Panc1 (cell line): ENCODE measurements at places on chromosomes 16 and 17. TPM values are rescaled to one million over a fixed set of nuclear protein-coding genes. Genes with fewer than 3 reads are reported as not detected.

Gene MAP1LC3B
- 75.2 TPM for total RNA-seq

Gene KRTAP2-3
- total RNA-seq = not detected

Gene KIF19
- total RNA-seq = not detected

Gene CFAP119
- 21.0 TPM for total RNA-seq

- H3K27me3 ChIP-seq = no peaks in the 10 kb centered on the region
- H3K36me3 ChIP-seq = no peaks in the 10 kb centered on the region
- no peak for DNase-seq
- peak overlapping the region; percentile 85 for H3K27ac ChIP-seq
- no peak overlapping the region for H3K4me3 ChIP-seq
Observed at GRCh38 chr16:89324056-89325010, 106.8 kb downstream of the ZNF778 start.

DNA sequence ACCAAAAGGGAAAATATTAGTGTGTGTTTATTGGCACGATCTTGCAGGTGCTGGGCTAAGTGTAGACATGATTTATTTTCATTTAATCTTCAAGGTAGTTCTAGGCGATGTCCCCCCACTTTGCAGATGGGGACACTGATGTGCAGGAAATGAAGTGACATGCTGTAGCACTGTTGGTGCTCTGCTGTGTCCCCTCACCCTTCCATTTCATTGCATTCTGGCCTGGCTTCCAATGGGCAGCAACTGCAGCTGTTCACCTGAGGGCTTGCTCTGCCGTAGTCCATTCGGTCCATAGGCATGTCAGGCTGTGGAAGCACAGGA lies 123.9 kb downstream of the PRKCB start:
- no peak overlapping the region for H3K27ac ChIP-seq
- peaks cover 8% of the 10 kb centered on the region for H3K27me3 ChIP-seq
- no peaks in the 10 kb centered on the region for H3K4me1 ChIP-seq
- no peaks in the 10 kb centered on the region for H3K36me3 ChIP-seq
- no peak for DNase-seq

- peaks cover 7% of the 10 kb centered on the region for H3K4me1 ChIP-seq
- H3K27me3 ChIP-seq = no peaks in the 10 kb centered on the region
- H3K27ac ChIP-seq = no peak overlapping the region
- no peak for DNase-seq
- H3K4me3 ChIP-seq = peak overlapping the region; percentile 64
Observed at GRCh38 chr16:67248073-67248400, 742 bp upstream of the SLC9A5 start.

DNA sequence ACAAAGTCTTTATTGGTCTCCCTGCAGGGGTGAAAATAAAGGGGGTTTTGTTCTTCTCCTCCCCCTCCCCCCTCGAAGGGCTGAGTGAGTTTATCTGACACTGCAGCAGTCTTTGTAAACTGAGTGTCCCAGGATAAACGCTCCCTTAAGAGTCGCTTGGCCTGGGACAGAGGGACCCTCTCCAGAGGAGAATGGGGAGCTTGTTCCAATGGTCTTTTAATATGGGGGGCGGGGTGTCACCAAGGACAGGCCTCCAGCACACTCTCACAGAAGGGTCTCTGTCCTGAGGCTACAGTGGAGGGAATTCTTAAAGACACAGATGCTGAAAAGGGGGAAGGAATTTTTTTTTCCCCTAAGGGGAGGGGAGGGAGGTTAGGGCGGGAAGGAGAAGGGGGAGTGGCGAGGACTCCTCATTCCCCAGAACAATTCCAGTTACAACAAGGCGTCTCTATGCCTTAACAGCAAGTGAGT lies 455.5 kb downstream of the SOX9 start:
- H3K36me3 ChIP-seq = no peaks in the 10 kb centered on the region
- H3K27ac ChIP-seq = peak overlapping the region; percentile 60
- H3K4me1 ChIP-seq = peaks cover 100% of the 10 kb centered on the region
- no peaks in the 10 kb centered on the region for H3K27me3 ChIP-seq

- peaks cover 14% of the 10 kb centered on the region for H3K27me3 ChIP-seq
- H3K4me1 ChIP-seq = no peaks in the 10 kb centered on the region
- DNase-seq = no peak
Observed at GRCh38 chr17:37744961-37745800, at the start of gene HNF1B. HNF1B (minus strand) TSS chr17:37745059; CDS start chr17:37744884, 175 bp downstream.

- peaks cover 3% of the 10 kb centered on the region; the same call in 1 of the 2 replicates for H3K27me3 ChIP-seq
- H3K4me3 ChIP-seq = no peak overlapping the region
- H3K27ac ChIP-seq = no peak overlapping the region
- H3K36me3 ChIP-seq = no peaks in the 10 kb centered on the region
- no peak for DNase-seq
Observed at GRCh38 chr17:28960256-28961061, 9.1 kb upstream of the PHF12 start.

DNA sequence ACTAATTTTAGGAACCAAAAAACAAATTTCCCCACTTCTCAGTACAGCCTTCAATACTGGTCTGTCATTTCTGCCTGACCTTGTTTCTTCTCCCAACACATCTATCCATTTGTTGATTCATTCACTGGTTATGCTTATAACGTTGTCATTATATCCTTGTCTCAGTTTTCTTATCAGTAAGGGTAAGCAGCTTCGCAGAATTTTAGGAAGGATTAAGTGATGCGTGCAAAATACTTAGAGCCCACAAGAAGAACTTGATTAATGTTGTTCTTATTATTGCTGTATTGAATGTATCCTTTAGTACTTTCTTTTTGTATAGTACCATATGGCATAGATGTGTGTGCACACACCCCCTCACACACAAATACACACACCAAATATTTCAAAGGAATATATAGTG lies 403.5 kb upstream of the HSBP1 start:
- no peak overlapping the region for H3K4me3 ChIP-seq
- no peaks in the 10 kb centered on the region for H3K4me1 ChIP-seq
- no peak overlapping the region for H3K27ac ChIP-seq
- H3K36me3 ChIP-seq = no peaks in the 10 kb centered on the region

DNA sequence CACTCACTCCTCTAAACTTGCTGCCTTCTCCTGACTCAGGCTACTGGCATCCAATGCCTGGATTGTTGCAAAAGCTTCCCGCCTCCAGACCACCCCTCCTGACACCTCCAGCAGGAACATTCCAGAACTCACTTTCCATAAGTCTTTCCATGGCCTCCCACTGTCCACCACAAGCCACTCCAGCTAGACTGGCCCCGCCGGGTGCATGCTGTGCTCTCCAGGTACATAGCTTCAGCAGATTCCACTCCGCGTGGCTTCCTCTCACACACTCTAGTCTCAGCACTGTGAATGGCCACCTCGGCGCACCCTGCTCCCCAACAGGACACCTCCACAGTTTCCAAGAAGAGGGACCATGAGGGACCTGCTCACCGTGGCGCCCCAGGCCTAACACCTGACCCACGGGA lies 25.9 kb upstream of the FAAP100 start:
- peak overlapping the region; percentile 100 for H3K27ac ChIP-seq
- H3K4me3 ChIP-seq = no peak overlapping the region
- H3K27me3 ChIP-seq = no peaks in the 10 kb centered on the region

DNA sequence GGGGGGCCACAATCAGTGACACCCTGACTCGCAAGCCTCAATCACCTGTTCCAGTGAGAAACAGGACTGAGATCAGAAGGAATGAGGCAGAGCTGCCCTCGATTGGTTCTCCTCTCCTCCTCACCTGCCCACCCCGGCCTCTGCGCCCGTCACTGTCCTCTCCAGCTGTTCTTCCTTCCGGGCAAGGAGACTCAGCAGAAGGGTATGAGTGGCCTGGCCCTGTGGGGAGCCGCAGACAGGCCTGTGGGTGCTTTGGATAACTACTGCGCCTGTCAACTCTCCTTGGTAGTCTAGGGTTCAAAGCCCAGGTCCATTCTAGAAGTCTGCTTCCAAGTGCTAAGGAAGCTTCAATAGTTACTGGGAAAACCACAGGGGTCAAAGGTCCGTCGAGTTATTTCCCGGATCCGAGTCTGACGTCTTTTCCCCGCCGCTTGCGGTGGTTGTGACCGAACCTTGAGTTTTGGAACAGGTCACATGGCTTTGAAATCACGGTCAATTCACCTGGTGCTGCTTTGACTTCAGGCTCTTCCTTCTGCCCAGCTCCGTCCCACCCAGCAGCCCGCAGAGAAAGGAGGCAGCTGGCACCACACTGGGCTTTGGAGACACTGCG lies 8.3 kb downstream of the CARD14 start:
- DNase-seq = no peak
- H3K36me3 ChIP-seq = no peaks in the 10 kb centered on the region
- H3K4me1 ChIP-seq = no peaks in the 10 kb centered on the region
- no peaks in the 10 kb centered on the region for H3K27me3 ChIP-seq
- H3K4me3 ChIP-seq = no peak overlapping the region
